ENCODE measurements at places on chromosomes 6 and 20.

GRCh38 chr20:50073500-50073899, 39.5 kb downstream of the UBE2V1 start:
- no peak for DNase-seq

GRCh38 chr20:62539198-62540045, 63.6 kb upstream of the GATA5 start:
- DNase-seq = no peak

DNA sequence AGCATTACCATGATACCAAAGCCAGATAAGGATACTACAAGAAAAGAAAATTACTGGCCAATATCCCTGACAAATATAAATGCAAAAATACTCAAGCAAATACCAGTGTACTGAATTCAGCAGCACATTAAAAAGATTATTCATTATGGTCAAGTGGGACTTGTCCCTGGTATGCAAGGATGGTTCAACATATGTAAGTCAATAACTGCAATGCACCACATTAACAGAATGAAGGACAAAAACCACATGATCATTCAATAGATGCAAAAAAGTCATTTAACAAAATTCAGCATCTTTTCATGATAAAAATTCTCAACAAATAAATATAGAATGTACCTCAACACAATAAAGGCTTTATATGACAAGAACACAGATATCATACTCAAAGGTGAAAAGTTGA, 9.1 kb upstream of the DEFB125 start:
- no peak for DNase-seq

DNA sequence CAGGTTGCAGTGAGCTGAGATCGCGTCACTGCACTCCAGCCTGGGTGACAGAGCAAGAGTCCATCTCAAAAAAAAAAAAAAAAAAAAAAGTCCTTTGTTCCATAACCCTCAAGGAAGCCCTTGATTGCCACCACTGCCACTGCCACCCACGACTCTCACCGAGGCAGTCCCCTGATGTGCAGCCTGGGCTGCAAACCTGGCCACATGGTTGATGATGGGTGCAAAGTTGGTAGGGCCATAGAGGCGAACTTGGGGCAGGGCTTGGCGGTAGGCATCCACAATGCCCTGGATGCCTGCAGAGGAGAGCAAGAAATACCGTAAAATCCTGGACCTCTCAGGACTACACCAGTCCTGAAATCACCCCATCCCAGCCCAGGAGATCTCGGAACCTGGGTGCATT, 11.5 kb downstream of the SPAG4 start:
- no peak for DNase-seq

- DNase-seq = no peak
Observed at GRCh38 chr6:21033575-21034026, 499.3 kb downstream of the CDKAL1 start.

DNA sequence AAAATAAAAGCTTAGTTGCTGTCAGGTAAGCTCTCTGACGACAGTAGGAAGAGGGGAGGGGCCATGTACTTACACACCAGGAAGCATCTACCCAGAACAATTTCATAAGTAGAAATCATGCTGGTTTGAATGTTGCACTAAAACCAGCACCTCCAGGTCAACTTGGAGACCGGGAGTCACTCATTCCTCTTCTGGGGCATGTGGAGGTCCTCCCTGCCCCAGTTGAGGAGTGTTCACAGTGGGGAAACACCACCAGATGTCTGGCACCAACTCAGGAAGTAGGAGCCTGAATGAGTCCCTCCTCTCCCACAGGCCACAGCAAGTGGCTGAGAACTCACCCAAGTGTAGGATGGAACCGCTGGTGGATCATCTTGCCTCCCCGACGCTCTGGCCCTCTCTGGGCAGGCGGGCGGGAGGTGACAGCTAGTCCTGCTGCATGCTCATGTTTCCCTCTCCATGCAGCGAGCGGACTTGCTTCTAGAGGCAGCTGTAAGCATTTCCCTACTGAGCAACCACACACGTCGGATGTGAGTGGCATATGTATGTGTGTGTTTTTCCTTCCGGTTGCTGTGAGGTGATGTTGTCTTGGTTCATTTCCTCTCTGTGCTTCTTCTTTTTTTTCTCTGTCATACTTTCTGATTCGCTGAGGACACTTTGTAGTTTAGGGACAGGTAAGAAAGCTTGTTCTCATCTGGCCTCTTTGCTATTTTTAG, 149.5 kb upstream of the NEDD9 start:
- DNase-seq = no peak

GRCh38 chr20:34222208-34222607, 19.0 kb upstream of the ASIP start:
- DNase-seq = no peak

DNA sequence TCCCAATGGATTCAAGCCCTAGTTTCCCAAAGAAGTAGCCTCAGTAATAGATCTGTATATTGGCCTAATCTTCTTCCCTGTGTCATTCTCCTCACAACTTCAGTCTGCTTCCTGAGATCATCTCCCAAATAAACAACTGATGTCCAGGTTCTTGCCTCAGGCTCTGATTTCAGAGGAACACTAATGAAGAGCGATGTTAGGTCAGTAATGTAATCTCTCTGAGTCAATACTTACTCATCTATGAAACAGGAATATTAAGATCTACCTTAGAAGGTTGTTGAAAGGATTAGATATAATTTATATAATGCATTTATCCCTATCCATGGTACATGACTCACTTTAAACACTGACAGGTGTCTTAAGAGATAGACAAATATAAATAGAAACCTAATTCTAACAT, 246.0 kb upstream of the FLRT3 start:
- DNase-seq = peak; percentile 79

- DNase-seq = no peak
Observed at GRCh38 chr6:52136934-52137467, 49.2 kb upstream of the IL17A start.

GRCh38 chr20:8798505-8798904, 270.4 kb upstream of the PLCB4 start:
- DNase-seq = no peak

DNA sequence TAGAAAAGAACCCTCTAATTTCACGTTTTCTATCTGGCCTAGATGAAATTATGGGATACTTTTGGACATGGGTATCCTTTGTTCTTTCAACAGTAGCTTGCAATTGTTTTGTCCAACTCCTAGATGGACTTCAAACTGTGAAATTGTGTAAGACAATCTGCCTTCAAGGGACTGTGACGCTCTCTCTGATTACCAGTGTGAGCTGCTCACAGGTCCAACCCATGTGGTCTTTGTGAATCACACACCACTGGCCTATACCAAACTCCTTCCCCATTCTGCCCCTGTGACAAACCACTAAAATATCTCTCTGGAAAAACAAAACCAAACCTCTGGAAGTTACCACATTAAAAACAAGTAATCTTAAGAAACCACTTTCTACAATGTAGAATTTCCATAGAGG, 59.5 kb downstream of the NINL start:
- no peak for DNase-seq

- DNase-seq = no peak
Observed at GRCh38 chr20:8309634-8310033, 177.6 kb downstream of the PLCB1 start.

- DNase-seq = no peak
Observed at GRCh38 chr6:25363427-25363826, 84.3 kb downstream of the CARMIL1 start.

- no peak for DNase-seq
Observed at GRCh38 chr6:145836772-145837171, 22.2 kb upstream of the FBXO30 start.
